Activated CD8-positive, alpha-beta memory T cell treated with anti-CD3 and anti-CD28 coated beads, Interleukin-2, amount 10 ng/mL, durations not matched to agents 7 days and 5 days (primary cell): ENCODE measurements at places on chromosomes 16 and 17.
A peak's percentile ranks its signal among the peaks of the same experiment; 100 is the strongest.

- H3K27me3 ChIP-seq: no peaks in the 10 kb centered on the region
- DNase-seq: no peak
- no peak overlapping the region for H3K27ac ChIP-seq
- H3K36me3 ChIP-seq: peaks cover 25% of the 10 kb centered on the region
- no peak overlapping the region for H3K4me3 ChIP-seq
These were observed 178.2 kb upstream of the RPH3AL start for GRCh38 chr17:530851-531250.

GRCh38 chr17:52025236-52025635 is 133.3 kb downstream of the CA10 start:
- H3K36me3 ChIP-seq: no peaks in the 10 kb centered on the region
- no peak overlapping the region for H3K4me3 ChIP-seq
- no peak overlapping the region for H3K27ac ChIP-seq
- H3K27me3 ChIP-seq: no peaks in the 10 kb centered on the region

- no peak overlapping the region for H3K4me3 ChIP-seq
- no peak for DNase-seq
- no peaks in the 10 kb centered on the region for H3K4me1 ChIP-seq
These were observed 23.6 kb downstream of the TANGO6 start for GRCh38 chr16:68866933-68867332.

GRCh38 chr17:8382052-8382879 is 727 bp downstream of the RPL26 start:
- H3K27me3 ChIP-seq: no peaks in the 10 kb centered on the region
- peaks cover 72% of the 10 kb centered on the region for H3K4me1 ChIP-seq
- DNase-seq: no peak
- H3K4me3 ChIP-seq: peak overlapping the region; percentile 96
- H3K36me3 ChIP-seq: peaks cover 54% of the 10 kb centered on the region

GRCh38 chr17:74720506-74720905 is 7.8 kb upstream of the CD300LF start:
- H3K4me3 ChIP-seq: no peak overlapping the region
- H3K36me3 ChIP-seq: no peaks in the 10 kb centered on the region
- no peak overlapping the region for H3K27ac ChIP-seq

- no peak overlapping the region for H3K27ac ChIP-seq
- no peak for DNase-seq
- H3K36me3 ChIP-seq: no peaks in the 10 kb centered on the region
- H3K4me1 ChIP-seq: peaks cover 6% of the 10 kb centered on the region
- H3K4me3 ChIP-seq: no peak overlapping the region
- H3K27me3 ChIP-seq: peaks cover 10% of the 10 kb centered on the region
These were observed 25.6 kb downstream of the ITGB3 start for GRCh38 chr17:47279062-47279801.

DNA sequence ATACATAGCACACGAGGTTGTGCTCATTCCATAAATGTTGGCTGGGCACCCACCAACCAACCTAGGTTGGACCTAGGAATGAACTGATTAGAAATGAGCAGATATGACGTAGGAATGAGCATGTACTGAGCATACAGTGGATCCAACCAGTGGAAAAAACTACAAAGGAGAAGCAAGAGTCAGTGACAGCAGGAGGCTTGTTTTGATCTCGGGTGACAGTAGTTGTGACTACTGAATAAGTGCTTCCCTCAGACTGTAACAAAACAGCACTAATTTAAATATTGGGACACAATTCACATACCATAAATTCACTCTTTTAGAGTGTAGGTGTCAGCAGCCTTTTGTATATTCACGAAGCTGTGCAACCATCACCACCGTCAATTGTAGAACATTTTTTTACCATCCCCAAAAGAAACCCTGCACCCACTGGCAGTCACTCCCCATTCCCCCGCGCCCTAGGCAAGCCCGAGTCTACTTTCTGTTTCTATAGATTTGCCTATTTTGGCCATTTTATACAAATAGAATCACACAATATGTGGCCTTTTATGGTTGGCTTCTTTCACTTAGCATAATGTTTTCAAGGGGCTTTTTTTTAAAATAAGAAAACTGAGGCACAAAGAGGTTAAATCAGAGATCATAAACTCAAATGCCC is 7.0 kb downstream of the VAC14 start:
- DNase-seq: no peak
- H3K36me3 ChIP-seq: no peaks in the 10 kb centered on the region
- no peak overlapping the region for H3K4me3 ChIP-seq
- no peaks in the 10 kb centered on the region for H3K27me3 ChIP-seq

DNA sequence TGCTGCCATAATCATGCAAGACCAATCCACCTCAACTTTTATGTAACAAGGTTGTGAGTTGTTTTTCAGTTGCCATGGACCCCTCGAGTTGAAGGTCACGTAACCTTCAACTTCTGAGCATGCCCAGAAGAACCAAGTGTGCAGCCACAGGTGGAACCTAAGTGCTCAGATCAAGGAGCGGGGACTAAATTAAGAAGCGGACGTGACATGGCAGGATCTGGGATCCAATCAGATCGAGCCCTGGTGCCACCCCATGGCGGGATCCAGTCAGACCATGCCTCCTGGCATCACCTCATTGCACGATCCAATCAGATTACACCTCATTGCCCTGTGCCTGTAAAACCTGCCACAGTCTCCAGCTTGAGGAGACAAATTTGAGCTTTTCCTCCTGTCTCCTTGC is 204.5 kb upstream of the CDH5 start:
- H3K27ac ChIP-seq: no peak overlapping the region
- H3K36me3 ChIP-seq: no peaks in the 10 kb centered on the region
- DNase-seq: no peak
- no peak overlapping the region for H3K4me3 ChIP-seq

DNA sequence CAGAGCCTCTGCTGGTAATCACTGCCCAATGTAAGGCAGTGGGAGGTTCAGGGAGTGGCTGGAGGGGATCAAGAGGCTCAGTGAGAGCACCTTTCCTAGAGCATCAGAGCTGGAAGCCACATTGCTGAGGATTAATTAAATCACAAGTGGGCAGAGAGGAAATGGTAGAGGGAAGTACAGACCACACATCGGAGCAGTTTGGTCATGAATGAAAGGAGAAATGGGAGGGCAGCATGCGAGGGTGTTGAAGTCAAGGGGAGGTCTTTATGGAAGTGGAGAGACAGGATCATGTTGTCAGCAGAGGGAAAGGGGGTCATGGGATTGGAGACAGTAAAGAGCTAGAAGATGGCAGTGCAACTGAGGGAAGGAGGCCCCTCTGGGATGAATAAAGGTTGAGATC is 2.3 kb downstream of the CCL17 start:
- no peak overlapping the region for H3K27ac ChIP-seq
- H3K36me3 ChIP-seq: no peaks in the 10 kb centered on the region
- no peaks in the 10 kb centered on the region for H3K4me1 ChIP-seq
- peaks cover 7% of the 10 kb centered on the region for H3K27me3 ChIP-seq

DNA sequence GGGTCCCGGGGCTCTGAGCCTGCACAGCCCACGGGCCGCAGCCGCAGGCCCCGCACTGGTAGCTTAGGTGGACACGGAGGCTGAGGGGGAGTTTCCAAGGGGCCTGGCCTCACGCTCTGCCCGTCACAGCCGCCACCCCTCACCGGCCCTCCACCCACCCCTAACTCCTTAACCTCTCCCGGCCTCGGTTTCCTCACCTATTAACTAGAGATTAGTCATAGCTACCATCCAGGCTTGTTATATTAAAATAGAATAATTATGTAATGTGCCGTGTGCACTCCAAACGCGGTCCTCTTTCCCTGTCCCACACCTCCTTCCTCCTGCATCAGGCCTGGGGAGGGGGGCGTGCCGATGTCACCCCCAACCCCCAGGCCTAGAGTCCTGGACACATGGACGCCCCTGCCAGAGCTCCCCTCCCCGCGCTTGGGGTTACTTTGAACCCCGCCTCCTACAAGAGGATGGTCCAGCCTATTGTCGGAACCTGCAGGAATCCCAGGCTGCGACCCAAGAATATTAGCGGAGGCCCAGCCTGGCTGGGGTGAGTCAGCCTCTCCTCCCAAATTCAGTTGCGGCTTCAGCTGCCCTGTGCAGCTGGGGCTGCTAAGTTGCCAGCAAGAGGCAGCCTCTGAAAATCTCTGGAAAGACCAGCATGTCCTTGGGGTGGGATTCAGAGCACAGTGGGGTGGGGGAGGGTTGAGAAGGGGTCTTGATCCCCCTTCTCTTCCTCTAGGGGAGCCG is 17.3 kb downstream of the SOCS3 start:
- peak overlapping the region; percentile 63 for H3K27ac ChIP-seq
- DNase-seq: no peak
- H3K4me1 ChIP-seq: peaks cover 29% of the 10 kb centered on the region
- no peak overlapping the region for H3K4me3 ChIP-seq
- peaks cover 17% of the 10 kb centered on the region for H3K27me3 ChIP-seq

DNA sequence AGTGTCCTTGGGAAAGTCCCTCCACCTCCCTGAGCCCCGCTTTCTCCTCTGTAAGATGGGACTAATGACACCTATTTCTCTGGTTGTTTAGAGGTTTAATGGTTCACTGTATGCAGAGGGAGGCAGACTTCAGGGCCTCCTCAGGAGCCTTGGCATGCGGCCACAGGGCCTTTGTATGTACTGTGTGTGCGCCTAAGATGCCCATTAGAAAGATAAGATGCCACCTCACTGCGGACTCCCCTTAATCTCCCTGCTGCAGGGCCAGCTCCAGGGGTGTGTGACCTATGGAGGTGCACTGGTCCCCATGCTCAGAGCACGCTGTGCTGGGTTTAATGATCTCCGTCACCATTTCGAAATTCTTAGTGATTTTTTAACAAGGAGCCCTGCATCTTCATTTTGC is 59.3 kb downstream of the TMEM235 start:
- no peaks in the 10 kb centered on the region for H3K27me3 ChIP-seq
- no peak overlapping the region for H3K4me3 ChIP-seq
- no peaks in the 10 kb centered on the region for H3K4me1 ChIP-seq
- no peak overlapping the region for H3K27ac ChIP-seq
- H3K36me3 ChIP-seq: no peaks in the 10 kb centered on the region

GRCh38 chr16:57760357-57761160 is 25.0 kb downstream of the KATNB1 start:
- no peaks in the 10 kb centered on the region for H3K27me3 ChIP-seq
- no peaks in the 10 kb centered on the region for H3K36me3 ChIP-seq

GRCh38 chr16:83212301-83212841 is 585.6 kb downstream of the CDH13 start:
- H3K27ac ChIP-seq: no peak overlapping the region
- H3K36me3 ChIP-seq: no peaks in the 10 kb centered on the region
- DNase-seq: no peak
- no peak overlapping the region for H3K4me3 ChIP-seq
- no peaks in the 10 kb centered on the region for H3K27me3 ChIP-seq
- no peaks in the 10 kb centered on the region for H3K4me1 ChIP-seq

- H3K27ac ChIP-seq: no peak overlapping the region
- H3K4me1 ChIP-seq: peaks cover 9% of the 10 kb centered on the region
- no peak overlapping the region for H3K4me3 ChIP-seq
These were observed 34.5 kb upstream of the MEOX1 start for GRCh38 chr17:43695970-43696865.
